T follicular helper cell (primary cell): ENCODE measurements at places on chromosomes 16 and 17.

- no peak for DNase-seq
Observed at GRCh38 chr16:86459266-86459665, 51.1 kb upstream of the FOXF1 start.

- DNase-seq, result no peak
Observed at GRCh38 chr17:35752945-35753764, at the start of gene GAS2L2. Gene GAS2L2, minus strand, starts transcription at chr17:35753239. Its CDS starts 389 bp downstream, at chr17:35752850.

- DNase-seq, result no peak
Observed at GRCh38 chr16:3606441-3606840, 5.0 kb downstream of the SLX4 start.

DNA sequence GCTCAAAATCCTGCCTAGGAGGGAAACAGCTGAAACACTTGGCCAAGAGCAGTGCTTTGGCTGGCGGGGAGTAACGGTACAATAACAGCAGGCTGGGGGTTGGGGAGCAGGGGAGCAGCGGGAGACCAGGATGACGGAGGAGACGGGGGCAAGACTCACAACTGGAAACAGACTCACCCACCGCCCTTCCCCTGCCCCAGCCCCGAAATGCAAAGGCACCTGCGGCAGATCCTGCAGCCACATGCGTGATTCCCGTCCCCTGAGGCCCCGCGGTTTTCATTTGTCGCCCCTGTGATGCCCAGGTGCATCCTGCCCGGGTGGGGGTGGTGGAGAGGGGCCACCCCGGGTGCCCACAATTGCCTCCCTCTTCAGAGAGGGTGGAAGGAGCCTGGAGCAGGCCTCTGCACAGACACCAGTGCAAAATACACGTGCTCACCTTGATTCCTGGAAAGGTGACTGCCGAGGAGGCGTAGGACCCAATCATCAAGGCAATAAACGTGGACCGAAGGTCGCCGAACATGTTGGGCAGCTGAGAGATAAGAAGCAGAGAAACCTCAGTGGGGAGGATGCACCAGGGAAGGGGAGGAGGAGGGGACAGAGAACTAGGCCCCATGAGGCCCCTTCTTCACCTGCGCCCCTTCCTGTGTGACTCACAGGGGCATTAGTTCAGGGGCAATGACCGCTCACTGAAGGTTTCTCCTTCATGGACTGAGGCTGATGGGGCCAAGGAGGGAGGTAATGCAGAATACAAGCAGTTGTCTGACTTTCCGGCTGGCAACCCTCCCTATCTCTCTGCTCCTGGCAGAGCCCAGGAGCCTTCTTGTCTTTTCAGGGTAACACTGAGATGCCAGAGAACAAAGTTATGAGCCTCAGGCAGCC, 30.4 kb upstream of the PITPNA start:
- DNase-seq, result no peak

DNA sequence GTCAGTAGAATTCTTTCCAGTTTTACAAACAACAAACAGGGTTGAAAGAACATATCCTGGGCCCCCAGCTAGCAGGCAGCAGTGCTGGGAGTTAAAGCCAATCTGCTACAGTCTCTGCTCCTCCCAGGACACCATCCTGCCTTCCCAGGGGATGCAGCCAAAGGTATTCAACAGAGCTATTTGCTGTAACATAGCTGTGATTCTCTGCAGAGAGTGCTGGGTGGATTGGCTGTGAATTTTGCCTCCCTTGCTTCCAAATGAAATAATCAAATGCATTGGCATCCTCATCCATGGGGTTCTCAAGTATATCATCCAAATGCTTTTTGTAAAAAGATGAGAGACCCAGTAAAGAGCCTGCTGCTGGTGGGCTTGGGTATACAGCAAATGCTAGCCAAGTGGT, 124.3 kb downstream of the NPIPB5 start:
- DNase-seq, result no peak

DNA sequence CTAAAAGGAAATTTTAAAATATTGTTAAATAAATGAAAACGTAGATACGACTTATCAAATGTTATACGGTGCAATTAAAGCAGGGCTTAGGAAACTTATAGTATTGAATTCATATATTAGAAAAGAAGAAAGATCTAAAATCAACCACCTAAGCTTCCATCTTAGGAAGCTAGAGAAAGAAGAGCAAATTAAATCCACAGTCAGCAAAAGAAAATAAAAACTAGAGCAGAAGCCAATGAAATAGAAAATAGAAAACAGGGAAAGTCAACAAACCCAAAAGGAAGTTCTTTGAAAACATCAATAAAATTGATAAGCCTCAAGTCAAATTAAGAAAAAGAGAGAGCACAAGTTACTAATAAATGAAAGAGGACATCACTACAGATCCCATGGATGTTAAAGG, 74.6 kb upstream of the CACNG5 start:
- no peak for DNase-seq

GRCh38 chr17:16048811-16049449, 49.3 kb downstream of the TTC19 start:
- DNase-seq, result no peak

GRCh38 chr17:3535253-3535995, 22.2 kb downstream of the TRPV3 start:
- peak; percentile 28 for DNase-seq

GRCh38 chr16:4315186-4316107, at the start of gene GLIS2:
Gene GLIS2, plus strand, starts transcription at chr16:4316067. Its CDS starts 16,214 bp downstream, at chr16:4332281.
- DNase-seq, result no peak

DNA sequence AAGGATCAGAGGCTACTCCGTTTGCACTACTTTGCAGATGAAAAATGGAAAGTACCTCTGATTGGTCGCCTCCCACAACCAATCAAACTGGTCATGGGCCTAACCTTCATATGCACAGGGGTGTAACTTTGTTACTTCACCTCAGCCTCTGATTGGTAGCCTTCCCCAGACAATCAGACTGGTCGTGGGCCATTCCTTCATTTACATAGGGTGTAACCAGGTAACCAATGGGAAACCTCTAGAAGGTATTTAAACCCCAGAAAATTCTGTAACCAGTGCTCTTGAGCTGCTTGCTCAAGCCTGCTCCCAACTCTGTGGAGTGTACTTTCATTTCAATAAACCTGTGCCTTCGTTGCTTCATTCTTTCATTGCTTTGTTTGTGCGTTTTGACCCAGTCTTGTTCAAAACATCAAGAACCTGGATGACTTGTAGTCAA, 39.2 kb upstream of the USP22 start:
- no peak for DNase-seq

DNA sequence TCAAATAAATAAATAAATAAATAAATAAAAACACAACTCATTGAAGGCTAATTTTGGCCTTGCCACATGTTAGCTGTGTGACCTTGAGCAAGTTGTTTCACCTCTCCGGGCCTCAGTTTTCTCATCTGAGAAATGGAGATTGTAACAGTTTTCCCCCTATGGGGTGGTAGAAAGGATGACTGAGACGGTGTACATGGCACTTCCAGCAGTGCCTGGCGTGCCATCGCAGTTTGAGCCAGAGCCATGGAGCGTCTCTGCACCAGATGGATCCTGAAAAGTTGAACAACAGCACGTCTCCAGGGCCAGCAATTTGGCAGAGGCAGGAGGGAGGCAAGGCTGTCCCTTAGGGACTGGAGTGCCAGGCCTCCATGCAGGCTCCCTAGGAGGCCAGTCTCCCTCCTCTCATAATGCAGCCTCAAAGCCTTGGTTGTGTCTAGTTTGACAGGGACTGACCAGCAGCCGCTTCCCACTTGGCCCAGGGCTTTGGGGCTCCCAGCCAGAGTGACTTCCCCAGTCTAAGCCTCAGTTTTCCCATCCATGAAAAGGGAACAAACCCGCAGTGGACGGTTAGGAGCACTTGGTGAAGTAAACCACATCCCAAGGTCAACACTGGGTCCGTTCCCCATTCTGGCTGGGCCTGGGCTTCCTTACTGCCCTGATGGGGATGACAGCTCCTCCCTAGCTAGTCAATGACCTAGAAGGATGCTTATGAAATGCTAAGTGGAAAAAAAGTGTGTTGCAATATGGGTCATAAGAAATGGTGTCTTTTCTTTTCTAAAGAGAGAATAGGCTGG, 19.3 kb downstream of the SOCS1 start:
- DNase-seq, result no peak

GRCh38 chr17:42290577-42290976, 2.3 kb downstream of the STAT5A start:
- DNase-seq, result no peak

DNA sequence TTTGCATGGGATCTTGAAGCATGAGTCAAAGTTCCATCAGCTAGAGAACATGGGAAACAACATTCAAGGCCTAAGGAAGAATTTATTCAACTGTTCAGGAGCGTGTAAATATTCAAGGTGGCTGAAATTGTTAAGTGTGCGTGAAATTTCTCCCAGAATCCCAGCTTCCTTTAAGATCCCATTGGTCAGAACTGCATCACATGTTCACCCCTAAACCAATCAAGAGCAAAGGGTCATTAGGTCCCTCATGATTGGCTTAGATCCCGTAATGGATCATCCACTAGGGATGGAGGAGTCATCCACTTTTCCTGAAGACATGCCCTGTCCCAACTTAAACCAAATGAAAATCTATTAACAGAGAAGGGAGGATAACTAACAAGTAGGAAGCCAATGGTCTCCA, 201.6 kb downstream of the TMEM114 start:
- DNase-seq, result no peak

DNA sequence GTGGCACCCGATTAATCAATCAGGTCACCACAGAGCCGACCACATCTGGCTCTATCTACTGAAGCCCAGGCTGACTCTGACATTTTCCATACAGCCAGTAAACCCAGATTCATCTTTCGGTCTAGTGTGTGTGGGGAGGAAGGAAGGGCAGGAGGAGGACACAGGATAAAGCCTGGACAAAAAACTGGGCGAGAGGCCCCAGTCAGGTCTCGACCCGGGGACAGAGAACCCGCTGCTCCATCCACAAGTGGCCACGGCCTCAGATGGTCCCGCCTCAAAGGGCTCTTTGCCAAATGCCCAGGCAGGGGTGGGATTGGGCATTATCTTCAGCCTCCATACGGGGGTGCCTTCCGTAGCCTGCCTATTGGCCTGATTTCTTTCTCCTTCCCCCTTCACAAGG, 7.8 kb downstream of the ABR start:
- no peak for DNase-seq

DNA sequence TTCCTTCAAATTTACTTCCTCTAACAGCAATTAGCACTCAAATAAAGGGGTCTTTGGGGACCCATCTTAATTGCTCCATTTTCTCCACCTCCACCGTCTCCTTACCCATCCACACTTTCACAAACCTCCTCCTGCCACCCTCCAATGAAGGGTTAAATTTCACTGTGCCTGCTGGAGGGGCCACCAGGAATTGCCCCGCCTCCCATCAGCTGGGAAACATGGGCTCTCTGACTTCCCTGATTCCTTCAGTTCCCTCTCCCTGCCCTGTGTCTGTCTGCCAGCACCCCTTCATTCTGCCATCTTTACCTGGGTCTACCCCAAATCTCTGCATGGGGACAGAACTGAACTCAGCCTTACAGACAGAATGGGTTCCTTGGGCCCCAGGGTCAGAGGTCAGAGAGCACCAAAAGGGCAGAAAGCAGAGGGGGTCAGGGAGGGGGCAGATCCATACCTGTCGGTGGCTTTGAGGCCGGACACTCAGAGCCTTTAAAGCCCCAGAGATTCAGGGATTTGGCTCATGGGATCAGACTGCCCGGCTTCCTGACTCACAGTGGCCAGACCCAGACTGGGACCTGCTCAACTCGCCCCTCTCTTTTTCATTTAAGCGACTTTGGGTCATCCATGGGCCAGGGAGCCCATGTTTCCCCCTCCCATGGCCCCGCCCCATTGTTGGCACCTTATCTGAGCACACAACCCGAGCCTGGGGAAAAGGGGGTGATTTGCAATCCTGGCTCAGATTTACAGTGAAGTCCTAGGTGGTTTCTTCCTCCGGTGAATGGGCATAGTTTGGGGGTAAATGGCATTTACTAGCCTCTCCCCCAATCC, 17.6 kb upstream of the SP2 start:
- DNase-seq, result no peak

GRCh38 chr16:2692251-2692947, 10.1 kb downstream of the KCTD5 start:
- DNase-seq, result no peak
